ENCODE measurements at places on chromosomes 6 and 20.

DNA sequence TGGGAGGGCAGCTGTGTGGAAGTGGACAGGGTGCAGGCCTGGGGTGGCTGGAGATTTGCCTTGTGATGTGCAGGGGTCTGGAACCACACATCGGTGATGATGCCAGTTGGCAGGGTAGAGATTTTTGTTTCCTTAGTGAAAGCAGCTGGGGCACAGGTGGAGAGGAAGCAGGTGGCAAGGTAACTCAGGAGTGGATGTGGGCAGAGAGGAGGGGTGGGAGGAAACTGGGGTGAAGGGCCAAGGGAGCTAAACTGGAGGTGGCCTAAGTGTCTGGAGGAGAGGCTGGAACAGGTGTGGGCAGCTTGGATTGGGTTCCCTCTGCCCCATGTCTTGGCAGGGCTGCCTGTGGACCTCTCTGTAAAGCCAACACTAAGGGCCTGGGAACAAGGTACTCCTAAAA, 4.7 kb upstream of the SCUBE3 start:
- DNase-seq = no peak

DNA sequence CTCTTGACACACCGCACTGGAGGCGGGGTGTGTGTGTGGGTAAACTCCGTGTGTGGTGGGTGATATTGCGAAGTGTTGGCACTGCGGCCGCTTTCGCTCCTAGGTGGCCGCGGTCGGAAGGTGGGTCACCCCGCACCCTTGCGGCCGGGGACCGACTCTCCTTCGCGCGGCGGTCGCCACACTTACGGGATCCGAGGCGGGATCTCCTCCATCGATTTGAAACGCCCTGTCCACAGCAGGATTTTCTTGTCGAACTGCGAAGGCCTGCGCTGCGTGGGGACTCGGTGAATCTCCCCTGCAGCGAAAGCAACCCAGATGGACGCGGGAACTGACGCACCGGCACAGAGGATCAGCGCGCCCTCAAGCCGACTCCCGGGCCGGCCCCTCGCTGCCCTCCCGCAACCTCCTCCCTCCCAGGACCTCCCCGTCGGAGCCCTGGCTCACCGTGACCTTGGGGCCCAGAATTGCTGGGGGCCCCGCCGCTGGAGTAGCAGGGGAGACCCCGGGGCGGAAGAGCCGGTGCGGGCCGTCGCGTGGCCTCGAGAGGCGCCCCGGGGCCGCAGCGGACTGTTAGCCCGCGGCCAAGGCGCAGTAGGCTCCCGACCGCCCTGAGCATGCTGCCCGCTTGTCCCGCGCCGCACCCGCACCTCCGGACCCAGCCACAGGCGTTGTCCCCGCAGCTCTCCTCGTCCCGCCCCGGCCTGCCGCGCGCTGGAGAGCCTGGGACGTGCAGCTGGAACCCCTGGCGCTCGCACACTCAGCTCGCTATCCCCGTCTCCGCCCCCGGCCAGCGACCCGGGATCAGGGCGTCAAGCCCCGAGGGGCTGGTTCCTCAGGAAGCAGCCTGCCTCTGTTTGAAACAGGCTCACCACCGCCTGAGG, at the start of gene FAM162B:
TSS of gene FAM162B (minus strand) at position 759 of the 881 bp plus-strand sequence. CDS start at position 616, 143 bp downstream.
- no peak for DNase-seq

- no peak for DNase-seq
Observed at GRCh38 chr6:132085731-132086130, 134.6 kb upstream of the CCN2 start.

DNA sequence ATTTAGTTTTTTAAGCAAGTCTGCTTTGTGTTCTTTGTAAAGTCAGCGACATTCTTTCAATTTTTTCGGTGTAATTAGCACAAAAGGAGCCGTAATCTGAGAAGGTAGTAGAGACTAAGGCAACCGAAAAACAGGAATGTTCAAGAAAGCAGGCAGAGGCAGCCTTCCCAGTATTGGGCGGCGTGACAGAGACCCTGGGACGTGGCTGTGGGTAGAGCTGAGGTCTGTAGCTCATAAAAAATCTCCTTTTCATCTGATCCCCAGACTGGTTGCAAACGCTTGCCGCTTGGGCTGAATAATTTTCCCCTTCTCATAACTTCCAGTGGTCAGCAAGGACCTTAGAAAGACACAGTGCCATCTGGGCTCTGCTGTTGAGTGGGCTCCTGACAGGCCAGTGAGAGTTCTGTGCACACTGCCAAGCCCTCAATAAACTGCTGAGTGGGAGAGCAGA, 30.8 kb downstream of the GNAS start:
- no peak for DNase-seq

- DNase-seq = no peak
Observed at GRCh38 chr20:63773571-63774241, 34.1 kb downstream of the SLC2A4RG start.

DNA sequence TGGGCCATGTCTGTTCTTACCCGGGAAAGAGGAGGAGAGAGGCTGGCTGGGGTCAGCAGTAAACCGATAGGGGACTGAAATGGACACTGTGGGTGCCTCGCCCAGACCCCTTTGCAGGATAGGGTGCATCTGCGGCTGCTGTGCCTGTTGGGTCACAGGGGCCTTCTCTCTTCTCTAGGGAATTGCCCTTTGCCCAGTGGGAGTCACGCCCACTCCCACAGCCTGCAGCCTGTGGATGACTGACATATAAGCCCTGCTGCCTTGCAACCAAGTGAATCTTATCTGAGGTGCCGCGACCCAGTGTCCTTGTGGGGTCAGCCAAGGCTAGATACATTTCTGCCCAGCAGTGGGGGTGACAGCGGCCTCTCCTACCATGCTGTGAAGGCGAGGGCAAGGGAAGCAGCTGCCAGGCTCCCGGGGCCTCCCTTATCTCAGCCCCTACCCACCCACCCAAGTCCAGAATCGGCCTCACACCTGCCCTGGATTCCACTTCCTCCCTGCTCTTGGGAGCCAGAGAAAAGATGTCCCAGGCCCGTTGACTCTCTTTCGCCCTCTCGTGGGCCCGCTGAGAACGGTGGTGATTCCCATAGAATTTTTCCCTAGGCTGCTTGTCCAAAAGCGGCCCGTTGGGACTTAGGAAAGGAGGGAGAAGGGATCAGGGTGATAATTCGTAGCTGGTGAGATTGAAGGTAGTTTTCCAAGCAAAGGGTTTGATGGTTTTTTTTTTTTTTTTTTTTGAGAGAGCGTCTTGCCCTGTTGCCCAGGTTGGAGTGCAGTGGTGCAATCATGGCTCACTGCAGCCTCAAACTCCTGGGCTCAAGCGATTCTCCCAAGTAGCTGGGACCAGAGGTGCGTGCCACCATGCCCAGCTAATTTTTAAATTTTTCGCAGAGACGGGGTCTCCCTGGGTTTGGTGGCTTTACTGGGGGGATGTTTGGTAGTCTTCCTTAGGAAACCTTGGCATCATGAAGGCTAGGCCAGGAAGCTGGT, 76.4 kb upstream of the RNF24 start:
- no peak for DNase-seq

GRCh38 chr20:44795836-44796235, 14.5 kb downstream of the RIMS4 start:
- no peak for DNase-seq

DNA sequence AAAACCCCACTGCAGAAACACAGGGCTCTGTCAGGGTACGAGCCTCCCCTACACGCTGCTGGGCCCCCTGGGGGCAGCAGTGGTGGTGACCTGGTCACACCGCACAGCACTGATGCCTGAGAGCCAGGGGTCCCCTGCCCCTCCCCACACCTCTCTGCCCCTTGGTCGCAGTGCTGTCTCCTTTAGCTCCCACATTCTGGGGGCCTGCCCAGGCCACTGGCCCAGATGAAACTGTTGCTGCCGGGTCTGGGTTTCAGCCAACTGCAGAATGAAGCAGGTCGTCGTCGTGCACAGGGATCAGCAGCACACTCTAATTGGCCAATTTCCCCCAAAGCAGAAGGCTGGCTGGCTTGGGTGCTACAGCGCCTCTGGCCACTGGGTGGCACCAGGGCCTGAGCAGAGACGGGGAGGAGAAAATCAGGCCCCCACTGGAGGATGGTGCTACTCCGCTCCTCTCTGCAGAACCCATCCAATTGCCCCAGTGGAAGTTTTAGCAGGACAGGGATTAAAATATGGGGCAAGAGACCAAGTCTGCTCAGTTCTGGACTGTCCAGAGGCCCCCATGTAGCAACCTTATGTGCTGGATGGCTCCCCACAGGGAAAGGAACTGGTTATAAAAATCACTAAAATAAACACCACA, 26.1 kb downstream of the DIDO1 start:
- peak; percentile 40 for DNase-seq

- no peak for DNase-seq
Observed at GRCh38 chr20:2338411-2339066, 42.2 kb upstream of the TGM6 start.

- no peak for DNase-seq
Observed at GRCh38 chr6:144216668-144217218, 66.4 kb downstream of the STX11 start.

DNA sequence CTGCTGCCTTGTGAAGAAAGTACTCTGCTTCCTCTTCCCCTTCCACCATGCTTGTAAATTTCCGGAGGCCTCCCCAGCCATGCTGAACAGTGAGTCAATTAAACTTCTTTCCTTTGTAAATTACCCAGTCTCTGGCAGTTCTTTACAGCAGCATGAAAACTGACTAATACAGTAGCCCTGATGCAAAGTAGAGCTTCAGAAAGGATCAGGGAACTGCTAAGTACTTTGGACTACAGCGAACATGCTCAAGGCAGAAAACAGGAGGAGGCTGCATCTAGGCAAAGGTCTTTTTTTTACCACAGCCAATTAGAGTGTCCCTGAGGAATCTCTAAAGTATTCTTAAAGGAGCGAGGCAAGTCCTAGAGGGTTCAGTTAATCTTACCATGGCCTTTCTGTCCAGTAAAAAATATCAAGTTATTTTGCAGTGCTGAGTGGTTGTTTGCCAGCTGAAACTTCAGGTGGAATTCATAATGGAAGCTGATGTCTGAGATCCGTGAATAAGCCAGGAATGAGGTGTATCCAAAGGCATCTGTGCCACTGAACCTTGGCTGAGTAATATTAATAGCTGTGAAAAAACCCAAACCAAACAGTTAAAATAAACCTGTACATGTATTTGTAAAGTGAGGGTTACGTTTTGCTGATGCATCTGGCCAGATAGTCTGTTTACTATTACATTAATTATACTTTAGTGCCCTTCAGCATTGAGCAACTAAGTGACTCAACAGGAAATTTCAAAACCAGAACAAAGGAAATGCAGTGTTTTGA, 170.4 kb downstream of the PHF3 start:
- DNase-seq = peak; percentile 61

DNA sequence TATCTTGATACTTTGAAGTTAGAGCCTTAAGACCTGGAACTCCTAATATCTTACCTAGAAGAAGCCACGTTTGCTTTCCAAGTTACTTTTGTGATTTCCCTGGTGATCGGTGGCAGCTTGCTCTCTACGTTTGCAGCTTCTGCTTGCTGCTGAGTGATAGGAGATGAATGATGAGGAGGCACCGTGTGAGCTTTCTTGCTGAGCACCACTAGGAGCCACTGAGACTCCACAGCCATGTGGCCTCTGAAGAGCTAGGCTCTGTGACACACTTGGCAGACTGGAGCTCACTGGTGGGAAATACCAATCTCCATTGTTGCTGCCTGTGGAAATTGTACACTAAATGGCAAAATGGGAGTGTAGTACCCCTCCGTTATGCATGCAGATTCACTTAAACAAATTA, 161.8 kb downstream of the IBTK start:
- DNase-seq = no peak

GRCh38 chr20:34473262-34473883, 42.8 kb upstream of the DYNLRB1 start:
- peak; percentile 21 for DNase-seq

DNA sequence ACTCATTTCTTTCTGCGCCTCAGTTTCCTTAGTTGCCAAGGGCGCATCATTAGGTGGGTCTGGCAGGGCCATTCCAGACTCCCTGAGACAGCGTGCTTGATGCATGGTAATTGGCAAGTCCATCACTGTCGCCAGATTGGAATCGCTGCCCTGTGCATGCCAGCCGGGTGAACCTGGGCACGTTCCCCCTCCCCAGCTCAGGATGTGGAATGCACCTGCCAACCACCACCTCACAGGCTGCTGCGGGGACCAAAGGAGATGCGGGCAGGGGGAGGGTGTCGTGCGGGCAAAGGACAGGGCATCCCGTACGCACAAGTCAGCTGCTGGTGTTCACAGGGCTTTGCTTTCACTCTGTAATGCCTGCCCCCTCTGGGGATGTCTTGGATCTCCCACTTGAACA, 36.4 kb upstream of the PMEPA1 start:
- no peak for DNase-seq

- no peak for DNase-seq
Observed at GRCh38 chr6:156928972-156929371, 151.8 kb downstream of the ARID1B start.

DNA sequence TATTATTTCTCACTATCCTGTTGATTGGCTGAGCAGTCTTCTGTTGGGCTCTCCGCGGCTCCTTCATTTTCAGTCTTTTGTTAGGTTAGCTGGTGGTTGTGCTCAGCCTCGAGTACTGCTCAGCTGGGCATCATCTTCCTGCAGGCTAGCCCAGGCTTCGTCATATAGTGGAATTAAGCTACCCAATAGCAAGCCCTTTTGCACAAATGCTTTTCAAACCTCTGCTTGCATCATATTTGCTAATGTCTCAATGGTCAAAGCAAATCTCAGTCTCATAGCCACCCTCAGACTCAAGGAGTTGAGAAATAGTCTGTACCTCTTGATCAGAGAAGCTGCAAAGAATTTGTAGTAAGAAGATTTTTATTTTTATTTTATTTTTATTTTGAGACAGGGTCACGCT, 23.7 kb downstream of the STX11 start:
- no peak for DNase-seq

- no peak for DNase-seq
Observed at GRCh38 chr6:82612475-82613039, 248.9 kb downstream of the TPBG start.

DNA sequence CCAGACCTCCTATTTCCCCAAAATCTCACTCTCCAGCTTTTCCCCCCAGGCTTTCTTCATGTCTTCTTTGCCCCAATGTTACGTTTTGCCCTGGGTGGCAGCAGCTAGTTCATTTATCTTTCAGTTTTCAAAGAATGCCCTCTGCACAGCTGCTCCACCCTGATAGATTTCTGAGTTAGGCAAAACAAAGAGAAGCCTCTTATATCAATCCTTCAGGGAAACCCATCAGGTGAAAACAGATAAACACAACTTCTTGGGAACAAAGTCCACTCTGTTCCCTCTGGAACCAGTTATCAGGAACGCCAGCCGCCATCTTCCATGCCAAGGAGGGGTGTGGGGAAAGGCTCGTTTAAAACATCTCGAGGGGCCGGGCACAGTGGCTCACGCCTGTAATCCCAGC, 34.0 kb downstream of the ZBTB9 start:
- no peak for DNase-seq

DNA sequence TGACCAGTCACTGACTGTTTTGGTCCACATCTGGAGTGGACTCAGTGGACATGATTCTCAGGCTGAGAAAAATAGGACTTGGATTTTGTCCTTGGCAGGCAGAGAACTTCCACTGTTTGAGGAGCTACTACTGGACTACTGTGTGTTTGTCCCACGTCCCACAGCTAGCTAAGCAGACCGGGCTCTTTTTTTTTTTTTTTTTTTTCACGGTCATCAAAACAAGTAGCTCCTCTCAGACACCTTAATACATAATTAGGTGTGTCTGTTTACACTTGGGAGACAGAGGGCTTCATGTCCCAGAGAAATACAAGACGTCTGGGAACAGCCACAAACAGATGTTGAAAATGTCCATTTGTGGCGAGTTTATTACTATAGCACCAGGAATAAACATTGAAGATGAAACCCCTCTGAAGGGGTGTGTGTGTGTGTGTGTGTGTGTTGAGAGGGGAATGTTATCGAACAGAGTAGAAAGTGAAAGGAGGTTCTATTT, 155.0 kb upstream of the SUPT3H start:
- DNase-seq = peak; percentile 12
